ENCODE measurements at places on chromosomes 7 and 10.

GRCh38 chr7:12721286-12721830 lies 33.9 kb downstream of the ARL4A start:
- no peak for DNase-seq

- DNase-seq, result no peak
Measured at GRCh38 chr7:156173748-156174353, 361.6 kb upstream of the SHH start.

DNA sequence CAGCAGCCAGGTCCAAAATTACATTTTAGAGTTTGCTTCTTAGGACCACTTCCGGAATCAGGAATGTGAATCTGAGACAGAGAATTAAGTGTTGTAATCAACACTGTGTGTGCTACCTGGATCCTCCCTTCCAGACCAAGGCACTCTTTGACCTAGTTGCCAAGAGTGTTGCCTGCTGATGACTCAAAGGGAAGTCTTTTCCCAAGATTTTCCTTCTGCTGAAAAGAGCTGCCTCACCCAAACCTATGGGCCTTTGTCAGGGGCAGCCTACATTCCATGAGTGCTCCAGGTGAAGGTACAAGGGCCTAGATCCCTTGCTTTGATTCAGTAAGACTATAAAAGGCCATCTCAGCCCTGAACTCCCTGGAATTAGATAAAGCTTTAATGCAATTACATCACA lies 712.5 kb upstream of the ANKRD30A start:
- DNase-seq, result no peak

DNA sequence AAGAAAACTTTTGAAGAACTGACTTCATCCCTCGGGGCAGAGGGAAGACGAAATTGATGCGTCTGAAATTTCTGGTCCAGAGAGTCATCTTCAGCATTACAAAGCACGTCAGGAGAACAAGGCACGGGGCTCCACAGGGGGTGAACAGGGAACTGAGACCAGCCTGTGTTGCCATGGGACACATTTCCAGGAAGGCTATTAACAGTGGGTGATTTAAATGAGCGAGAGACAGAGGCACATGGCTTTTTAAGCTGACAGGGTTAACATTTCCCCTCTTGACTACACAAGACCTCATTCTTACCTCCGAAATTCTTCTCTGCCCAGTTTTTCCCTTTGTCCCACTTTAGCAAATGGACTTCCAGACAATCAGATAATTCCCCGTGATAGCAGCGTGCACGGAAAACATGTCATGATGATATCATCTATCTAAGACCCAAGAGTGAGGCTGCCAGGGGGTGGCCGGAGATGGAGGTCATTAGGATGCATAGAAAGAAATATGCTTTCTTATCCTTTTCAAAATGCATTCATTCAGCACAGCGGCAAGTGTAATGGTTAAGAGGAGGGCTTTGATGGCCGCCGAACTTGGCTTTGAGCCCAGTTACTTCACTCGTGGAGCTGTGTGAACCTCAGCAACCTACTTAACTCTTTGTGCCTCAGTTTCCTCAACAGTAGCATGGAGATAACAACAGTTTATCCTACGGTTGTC lies 248.0 kb downstream of the PRPF18 start:
- DNase-seq, result peak; percentile 67

- DNase-seq, result no peak
Measured at GRCh38 chr10:16809074-16809718, 8.0 kb downstream of the RSU1 start.

DNA sequence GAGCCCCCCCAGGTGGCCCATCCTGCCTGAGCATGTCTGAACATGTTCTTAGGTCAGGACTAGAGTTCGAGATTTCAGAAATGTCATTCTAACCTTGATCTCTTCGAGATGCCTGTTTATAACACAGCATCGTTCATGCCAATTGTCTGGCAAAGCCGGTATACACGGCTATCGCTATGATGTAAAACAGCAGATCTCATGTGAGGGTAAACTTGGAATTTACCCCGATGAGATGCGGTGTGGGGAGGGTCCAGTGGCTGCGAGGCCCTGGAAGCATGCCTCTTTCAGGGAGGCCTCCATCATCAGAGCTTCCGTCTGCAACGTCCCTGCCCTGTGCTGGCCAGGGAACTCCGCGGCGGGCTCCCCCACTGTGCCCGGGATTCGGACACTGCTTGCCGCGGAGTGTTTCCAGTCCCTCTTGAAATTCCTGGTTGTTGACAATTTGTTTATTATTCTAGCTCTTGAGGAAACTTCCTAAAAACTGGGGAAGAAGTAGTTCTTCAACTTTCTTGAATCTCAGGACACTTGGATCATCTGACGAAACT lies 168.6 kb upstream of the RHEB start:
- DNase-seq, result no peak

DNA sequence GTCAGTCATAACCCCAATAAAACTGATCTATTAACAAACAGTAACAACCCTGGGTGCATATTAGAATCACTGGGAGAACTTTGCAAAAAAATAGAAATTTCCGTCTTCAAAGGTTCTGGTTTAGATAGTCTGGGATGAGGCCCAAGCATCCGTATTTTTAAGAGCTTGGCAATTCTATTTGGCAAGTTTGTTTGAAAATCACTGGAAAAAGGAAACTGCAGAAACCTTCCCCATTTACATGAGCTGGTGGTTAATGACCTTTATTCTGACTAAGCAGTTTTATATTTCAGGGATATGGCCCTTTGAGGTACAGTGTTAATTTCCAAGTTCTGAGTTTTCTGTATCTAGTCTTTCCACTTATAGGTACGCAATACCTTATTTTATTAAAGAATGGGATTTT lies 115.8 kb upstream of the PRR15 start:
- DNase-seq, result no peak

DNA sequence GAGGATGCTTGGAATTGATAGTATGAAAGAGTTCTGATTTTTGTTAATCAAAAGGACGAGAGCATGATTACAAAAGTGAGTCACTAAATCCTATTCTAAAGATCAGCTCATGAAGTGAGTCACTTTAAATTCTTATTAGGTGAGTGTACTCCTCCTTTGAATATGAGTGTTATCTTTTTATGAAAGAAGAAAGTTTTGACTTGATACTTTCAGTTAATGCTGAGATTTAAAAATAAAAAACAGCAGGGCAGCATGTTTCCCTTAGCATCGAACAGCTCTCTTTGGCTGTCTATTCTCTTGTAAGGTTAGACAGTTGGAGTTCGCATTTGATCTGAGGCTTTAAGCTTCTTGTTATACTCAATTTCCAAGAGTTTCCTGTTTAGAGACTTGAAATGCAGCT lies 222.0 kb downstream of the TWIST1 start:
- peak; percentile 29 for DNase-seq

DNA sequence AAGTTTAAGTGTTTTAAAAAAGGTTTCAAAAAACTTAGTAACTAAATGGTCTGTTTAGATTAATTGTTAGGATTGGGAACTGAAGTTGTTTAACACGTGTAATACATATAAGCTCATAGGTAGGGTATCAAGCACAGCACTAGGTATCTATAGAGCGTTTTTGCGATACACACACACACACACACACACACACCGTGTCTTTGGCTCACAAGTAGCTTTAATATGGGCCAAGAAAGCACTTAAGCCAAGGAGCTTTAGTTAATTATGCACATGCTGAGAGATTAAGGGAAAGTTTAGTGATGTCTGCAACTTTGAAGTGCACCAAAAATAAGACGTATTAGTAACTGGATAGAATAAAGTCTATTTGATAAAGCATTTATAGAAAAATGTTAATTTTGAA lies 93.8 kb upstream of the CNTNAP2 start:
- no peak for DNase-seq

DNA sequence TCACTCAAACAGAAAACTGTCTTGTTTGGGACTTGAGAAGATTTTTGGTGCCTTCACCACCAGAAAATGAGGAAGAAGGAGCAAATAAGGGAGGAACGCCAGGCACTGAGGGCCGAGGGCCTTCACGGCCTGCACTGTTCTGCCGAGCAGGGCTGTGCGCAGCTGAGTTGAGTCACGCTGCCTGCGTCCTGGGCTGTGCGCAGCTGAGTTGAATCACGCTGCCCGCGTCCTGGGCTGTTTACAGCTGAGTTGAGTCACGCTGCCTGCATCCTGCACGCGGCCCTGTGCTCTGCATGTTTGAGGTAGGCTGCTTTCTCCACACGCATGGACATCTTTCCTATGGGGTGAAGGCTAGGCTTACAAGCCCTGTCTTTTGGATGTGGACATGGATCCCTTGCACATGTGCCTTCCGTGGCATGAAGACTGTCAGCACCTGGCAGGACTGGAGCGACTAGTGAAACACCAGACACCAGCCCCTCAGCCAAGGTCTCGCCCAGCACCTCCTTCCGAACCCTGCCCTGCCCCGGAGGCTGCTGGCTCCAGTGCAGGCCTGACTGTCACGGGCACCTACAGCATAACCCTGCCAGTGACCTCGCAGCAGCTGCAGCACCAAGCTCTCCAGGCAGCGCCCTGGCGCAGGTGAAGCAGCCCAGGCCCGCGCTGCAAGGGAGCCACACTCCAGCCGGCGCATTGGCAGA lies 96.7 kb downstream of the HTR5A start:
- DNase-seq, result peak; percentile 78
